Hematopoietic multipotent progenitor cell treated with erythropoietin and hydrocortisone succinate and interleukin-3 and kit ligand, for 17 days (in vitro differentiated cells): ENCODE measurements at places on chromosomes 4 and X.

DNA sequence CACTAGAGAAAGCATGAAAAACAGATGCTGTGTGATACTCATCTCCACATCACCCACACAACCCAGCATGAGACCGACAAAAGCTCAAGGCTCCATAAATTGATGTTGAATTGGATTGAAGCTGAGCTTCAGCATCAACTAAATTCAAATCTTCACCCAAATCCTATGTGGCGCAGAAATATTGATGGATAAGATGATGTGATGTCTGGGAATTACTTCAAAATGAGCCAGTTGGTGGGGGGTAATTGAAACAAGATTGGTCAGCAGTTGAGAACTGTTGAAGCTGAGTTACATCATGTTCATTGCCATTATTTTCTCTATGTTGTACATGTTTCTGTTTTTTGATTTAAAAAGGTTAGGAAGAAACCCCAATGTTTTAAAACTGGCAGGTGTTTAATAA is 166.5 kb upstream of the STS start:
- no peak for DNase-seq

DNA sequence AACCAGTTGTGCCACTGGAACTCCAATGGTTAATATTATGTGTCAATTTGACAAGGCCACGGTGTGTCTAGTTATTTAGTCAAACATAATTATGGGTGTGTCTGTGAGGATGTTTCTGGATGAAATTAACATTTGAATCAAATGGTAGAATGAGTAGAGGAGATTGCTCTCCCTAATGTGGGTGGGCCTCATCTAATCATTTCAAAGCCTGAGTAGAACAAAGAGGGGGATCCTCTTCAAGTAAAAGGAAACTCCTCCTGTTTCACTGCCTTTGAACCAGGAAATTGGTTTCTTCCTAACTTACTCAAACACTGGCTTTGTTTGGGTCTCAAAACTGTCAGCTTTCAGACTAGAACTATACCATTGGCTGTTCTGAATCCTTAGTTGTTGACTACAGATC is 1692.1 kb downstream of the PCDH19 start:
- DNase-seq: no peak

GRCh38 chr4:113823291-113823659 is 61.7 kb upstream of the CAMK2D start:
- DNase-seq: no peak

DNA sequence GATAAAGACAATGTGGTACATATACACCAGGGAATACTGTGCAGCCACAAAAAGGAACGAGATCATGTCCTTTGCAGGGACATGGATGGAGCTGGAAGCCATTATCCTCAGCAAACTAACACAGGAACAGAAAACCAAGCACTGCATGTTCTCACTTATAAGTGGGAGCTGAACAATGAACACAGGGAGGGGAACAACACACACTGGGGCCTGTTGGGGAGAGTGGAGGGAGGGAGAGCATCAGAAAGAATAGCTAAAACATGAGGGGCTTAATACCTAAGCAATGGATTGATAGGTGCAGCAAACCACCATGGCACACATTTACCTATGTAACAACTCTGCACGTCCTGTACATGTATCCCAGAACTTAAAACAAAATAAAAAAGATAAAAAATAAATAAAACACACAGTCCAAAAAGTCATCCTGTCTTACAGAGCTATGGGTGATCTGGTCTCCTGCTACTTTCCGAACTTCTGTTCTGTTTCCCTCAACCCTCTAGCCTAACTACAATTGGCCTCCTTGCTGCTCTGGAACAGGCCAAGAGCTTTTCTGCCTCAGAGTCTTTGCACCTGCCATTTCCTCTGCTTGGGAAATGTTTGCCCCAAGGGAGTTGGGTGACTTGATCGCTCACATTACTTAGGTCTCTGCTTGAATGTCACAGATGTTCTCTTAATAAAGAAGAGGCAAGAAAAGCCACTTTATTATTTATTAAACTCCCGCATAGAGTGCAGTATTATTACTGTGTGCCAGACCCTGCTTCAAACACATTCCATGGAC is 1.1 kb upstream of the CD38 start:
- DNase-seq: no peak

DNA sequence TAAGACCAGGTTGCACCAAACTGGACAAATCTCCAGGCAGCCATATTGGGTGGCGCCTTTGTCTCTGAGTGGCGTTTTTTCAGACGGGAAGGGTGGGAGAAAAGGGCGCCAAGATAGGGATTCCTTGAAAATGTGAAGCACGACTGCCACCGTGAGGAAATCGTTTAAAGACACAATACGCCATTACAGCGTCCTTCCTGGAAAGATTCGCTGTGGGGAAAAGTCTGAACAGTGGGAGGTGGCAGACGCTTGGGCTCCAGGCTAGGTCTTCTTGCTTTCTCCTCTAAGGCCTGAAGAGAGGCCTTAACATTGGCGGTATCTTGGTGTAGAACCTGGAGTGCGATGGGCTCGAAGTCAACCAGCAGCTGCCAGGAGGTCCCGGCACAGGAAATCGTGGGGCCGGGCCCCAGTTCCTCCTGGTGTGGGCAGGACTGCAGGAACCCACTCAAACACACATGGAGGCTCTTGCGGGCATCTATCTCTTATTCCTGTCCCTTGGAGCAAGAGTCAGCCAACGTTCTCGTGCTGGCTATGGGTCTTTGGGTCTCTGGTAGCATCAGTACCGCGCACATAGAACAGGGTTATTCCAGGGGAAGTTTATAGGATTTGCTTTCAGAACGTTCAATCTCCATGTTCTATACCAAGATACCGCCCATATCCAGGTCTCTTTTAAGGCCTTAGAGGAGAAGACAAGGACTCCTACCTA is 208.8 kb downstream of the OR13H1 start:
- no peak for DNase-seq

- DNase-seq: no peak
Measured at GRCh38 chr4:157443537-157443936, 223.0 kb downstream of the GRIA2 start.

DNA sequence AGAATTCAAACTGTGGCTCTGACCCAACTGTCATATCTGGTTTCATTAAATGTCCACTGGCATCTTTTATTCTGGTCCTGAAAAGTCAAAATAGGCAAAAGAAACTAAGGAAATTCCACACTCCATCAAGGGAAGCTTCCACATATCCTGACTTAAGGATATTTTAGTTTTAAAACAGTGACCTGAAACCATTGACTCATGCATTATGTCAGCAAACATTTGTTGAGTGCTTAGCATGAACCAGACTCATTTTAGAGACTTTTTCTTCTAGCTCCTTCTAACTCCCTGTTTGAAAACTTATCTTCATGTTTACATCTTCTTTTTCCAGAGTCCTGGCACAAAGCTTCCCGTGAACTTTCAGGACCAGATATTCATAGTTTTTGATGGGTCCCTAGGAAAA is 6.9 kb upstream of the CXCL1 start:
- DNase-seq: no peak

DNA sequence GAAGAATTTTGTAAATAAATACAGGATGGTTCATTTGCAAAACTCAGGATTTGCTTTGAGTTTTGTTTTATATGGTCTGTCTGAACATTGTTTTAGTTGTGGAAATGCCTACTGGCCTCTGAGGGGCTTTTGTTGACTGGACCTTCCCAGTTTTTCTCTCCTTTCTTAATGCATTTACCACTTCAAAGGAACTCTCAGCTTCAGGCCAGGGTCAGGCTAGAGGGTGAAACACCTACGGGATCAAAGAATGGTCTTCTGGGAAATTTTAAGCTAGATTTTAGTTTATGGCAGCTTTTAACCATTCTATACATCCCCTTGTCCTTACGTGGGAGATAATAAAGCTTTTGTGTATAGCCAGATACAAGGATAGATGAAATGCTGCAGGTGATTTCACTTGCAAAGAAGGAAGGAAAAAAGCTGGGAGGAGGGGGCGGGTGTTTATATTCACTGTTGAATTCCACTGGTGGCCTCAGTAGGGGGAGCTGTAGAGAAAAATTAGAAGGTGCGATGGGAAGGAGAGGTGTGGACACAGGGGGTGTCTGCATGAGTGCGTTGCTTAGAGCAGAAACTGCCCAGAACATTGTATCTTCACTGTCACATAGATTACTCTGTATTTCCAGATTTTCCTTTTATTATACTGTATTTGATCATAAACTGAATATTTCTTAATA is 151.8 kb downstream of the TSPAN5 start:
- no peak for DNase-seq

GRCh38 chr4:92872604-92873003 is 568.8 kb downstream of the GRID2 start:
- no peak for DNase-seq

DNA sequence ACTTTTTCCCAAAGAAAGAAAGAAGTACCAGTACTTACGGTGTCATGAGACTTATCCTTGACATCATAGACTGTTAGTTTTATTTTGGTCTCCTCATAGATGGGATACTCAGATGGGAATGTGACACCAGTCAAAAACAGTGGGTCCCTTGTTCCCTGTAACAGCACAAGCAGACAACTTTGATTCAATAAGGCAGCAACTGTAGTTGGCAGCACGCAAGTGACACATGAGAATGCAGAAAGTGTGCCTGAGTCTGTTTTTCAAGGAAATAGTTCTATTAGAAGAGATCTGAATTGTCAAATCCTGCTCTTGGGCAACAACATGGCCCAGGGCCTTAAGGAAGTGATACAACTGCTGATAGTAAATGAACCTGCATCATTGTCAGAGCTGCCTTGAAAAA is 443.2 kb downstream of the INPP4B start:
- DNase-seq: no peak

- no peak for DNase-seq
Measured at GRCh38 chrX:38988301-38988700, 187.0 kb downstream of the MID1IP1 start.

DNA sequence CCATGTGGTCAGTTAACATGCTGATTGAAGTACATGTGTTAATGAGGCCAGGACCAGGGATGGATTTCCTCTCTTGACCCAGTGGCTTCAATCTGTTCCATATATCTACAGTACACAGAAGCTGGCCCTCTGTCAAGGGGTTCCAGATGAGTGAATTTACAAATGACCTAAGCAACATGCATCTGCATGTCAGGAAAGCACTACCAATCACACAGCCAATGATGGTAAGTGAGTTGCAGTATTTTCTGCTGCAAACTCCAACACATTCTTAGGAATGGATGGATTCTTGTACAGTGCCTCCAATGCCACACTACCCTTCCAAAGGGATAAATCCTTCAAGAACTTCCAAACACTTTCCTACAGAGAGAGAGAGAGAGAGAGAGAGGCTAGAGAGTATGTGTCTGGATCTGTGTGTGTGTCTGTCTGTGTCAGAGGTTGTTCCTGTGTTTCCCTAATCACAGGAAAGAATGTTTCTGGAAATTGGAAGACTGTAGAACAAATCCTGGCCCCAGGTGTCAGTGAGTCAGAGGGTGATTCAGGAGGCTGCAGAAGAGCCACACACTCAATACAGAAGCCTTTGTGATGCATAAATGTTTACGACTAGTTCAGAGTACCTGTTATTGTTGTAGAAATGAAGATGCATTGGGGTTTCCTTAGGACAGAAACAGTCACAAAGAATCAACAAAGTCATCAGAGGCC is 107.5 kb downstream of the GUCY2F start:
- DNase-seq: no peak

DNA sequence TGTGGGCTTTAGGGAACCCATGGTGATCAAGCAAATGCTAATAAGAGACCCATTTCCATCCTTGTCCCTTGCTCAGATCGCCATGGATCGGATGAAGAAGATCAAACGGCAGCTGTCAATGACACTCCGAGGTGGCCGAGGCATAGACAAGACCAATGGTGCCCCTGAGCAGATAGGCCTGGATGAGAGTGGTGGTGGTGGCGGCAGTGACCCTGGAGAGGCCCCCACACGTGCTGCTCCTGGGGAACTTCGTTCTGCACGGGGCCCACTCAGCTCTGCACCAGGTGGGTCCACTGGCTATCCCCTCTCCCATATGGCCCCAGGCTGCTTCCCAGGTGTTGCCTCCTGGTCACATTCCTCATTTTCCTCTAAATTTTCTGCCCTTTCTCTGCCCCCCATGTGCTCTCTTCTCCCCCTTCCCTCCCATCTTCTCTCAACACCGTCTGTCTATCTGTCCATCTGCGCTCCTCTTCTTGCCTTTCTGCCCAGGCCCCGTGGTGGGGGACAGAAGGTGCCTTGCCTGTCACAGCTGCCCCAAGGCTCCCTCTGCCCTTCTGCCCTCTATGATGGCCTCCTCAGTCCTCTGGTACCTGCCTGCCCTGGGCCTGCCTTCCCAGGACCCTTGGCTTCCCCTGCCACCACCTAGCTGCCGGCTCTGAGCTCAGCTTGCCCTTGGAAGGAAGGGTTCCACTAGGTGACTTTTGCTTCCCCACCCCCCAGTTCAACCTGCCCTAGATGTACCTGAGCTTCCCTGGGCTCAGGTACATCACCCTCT is 5.2 kb downstream of the CDK16 start:
- no peak for DNase-seq

DNA sequence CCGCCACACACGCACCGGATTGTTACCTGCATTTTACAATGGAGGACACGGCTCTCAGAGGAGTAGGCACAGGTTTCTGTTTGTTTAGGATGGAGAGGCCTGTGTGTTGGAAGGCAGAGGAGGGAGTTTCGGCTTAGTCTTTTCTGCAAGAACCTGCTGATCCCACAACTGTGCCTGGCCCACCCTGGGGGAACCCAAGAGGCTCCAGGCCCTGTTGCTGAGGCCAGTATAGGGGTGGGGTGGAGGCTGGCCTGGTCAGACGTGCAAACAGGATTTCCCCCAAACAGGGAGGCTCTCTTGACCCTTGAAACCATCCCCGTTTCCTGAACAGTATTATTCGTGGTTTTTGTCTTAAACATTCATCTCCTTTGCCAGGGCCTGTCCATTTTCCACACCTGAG is 772 bp upstream of the SLC49A3 start:
- DNase-seq: no peak

DNA sequence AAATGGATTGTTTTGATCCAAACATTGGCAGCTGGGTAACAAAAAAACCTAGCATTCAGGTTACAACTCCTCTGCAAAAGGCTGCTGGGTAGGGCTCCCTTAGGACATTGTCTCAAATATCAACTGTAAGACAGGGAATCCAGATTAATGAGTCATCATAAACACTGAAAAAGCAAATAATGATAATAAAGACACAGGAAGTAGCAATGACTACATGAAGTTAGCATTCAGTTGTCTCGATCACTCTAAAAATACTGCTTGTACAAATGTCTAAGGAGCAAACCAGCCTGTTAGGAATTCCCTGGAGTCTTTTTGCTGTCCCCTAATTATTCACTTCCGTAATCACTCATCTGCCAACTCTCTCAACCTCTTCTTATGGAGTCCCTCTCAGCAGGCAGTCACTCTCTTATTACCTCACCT is 259.2 kb downstream of the GPC3 start:
- DNase-seq: no peak

- DNase-seq: no peak
Measured at GRCh38 chr4:13584481-13584880, 40.2 kb upstream of the NKX3-2 start.

GRCh38 chr4:2248044-2248780 is 6.3 kb upstream of the HAUS3 start:
- no peak for DNase-seq

GRCh38 chr4:72631296-72631695 is 62.3 kb upstream of the ADAMTS3 start:
- no peak for DNase-seq

- DNase-seq: no peak
Measured at GRCh38 chr4:153497988-153498967, 32.1 kb downstream of the TMEM131L start.

- no peak for DNase-seq
Measured at GRCh38 chr4:69093681-69094080, 2.6 kb upstream of the UGT2B7 start.

- no peak for DNase-seq
Measured at GRCh38 chr4:84751707-84752106, 168.8 kb downstream of the CDS1 start.
